GM23338 (cell line): ENCODE measurements at places on chromosomes 2 and 18.

GRCh38 chr18:37846996-37847395 lies 281.4 kb upstream of the CELF4 start:
- H3K27me3 ChIP-seq = no peaks in the 10 kb centered on the region
- H3K36me3 ChIP-seq = 0 out of 2 replicates have a peak, but pooled peaks cover 3% of the 10 kb centered on the region
- DNase-seq = peak; percentile 2
- peaks cover 28% of the 10 kb centered on the region for H3K4me1 ChIP-seq

- H3K4me3 ChIP-seq = no peak overlapping the region
- H3K27ac ChIP-seq = no peak overlapping the region
- no peaks in the 10 kb centered on the region for H3K27me3 ChIP-seq
- no peaks in the 10 kb centered on the region for H3K36me3 ChIP-seq
Measured at GRCh38 chr2:10405448-10405847, 42.7 kb downstream of the ODC1 start.

DNA sequence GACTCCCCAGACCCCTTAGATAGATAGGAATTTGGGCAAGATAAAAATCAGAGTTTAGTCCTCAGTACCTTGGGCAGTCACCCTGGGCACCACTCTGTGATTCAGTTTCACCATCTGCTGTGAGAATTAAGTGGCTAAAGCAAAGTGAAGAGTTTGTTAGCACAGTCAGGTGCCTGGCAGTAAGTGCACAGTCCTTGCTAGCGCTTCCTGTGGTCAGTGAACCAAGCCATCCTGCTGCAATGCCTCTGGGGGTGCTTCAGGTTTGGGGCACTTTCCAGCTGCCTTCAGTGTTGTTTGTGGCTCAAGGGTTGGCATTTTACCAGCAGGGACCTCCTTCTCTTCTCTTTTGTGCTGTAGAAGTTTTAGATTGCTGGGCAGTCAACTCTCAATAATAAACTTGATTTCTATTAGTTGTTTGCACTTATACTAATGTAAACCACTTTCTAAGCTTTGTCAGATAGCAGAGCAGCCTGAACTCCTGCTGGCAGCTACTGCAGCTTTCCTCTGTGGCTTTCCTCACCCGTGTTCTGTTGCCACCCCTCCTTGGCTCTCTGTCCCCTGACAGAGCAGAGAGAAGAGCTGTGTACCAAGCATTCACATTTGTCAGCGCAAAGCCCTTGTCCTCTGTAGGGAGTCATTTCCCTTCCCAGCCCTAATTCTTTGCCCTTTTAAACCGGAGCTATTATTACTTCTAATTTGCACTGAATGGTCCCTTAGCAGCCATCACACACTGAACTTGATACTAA lies 48.4 kb upstream of the RMP24 start:
- no peaks in the 10 kb centered on the region for H3K27me3 ChIP-seq
- no peak for DNase-seq
- H3K36me3 ChIP-seq = no peaks in the 10 kb centered on the region
- no peak overlapping the region for H3K4me3 ChIP-seq

- 0 out of 2 replicates have a peak, but pooled peaks cover 6% of the 10 kb centered on the region for H3K27me3 ChIP-seq
- peak within 1 kb of the TSS; percentile 95 for H3K27ac ChIP-seq
- peak within 1 kb of the TSS; percentile 93 for H3K4me3 ChIP-seq
- peaks cover 34% of the 10 kb centered on the region for H3K4me1 ChIP-seq
- DNase-seq = peak; percentile 90
- no peaks in the 10 kb centered on the region for H3K36me3 ChIP-seq
Measured at GRCh38 chr18:31497836-31498573, at the start of gene DSG2. TSS of gene DSG2 (plus strand) at chr18:31498177. CDS start at chr18:31498252, 75 bp downstream.

GRCh38 chr2:162073888-162074631 lies at the start of gene DPP4:
TSS of gene DPP4 (minus strand) at chr2:162074215. CDS start at chr2:162073981, 234 bp downstream.
- H3K27me3 ChIP-seq = peaks cover 41% of the 10 kb centered on the region
- DNase-seq = peak; percentile 81
- peaks cover 39% of the 10 kb centered on the region for H3K4me1 ChIP-seq

- no peaks in the 10 kb centered on the region for H3K27me3 ChIP-seq
- DNase-seq = no peak
- H3K4me3 ChIP-seq = no peak overlapping the region
- H3K4me1 ChIP-seq = peaks cover 15% of the 10 kb centered on the region
Measured at GRCh38 chr2:128754246-128754724, 435.6 kb upstream of the HS6ST1 start.

- H3K36me3 ChIP-seq = no peaks in the 10 kb centered on the region
- peak overlapping the region; percentile 4; the same call in 1 of the 2 replicates for H3K27ac ChIP-seq
- DNase-seq = peak; percentile 60
- no peak overlapping the region for H3K4me3 ChIP-seq
- no peaks in the 10 kb centered on the region for H3K27me3 ChIP-seq
- H3K4me1 ChIP-seq = peaks cover 20% of the 10 kb centered on the region
Measured at GRCh38 chr2:67476809-67477790, 80.0 kb downstream of the ETAA1 start.

DNA sequence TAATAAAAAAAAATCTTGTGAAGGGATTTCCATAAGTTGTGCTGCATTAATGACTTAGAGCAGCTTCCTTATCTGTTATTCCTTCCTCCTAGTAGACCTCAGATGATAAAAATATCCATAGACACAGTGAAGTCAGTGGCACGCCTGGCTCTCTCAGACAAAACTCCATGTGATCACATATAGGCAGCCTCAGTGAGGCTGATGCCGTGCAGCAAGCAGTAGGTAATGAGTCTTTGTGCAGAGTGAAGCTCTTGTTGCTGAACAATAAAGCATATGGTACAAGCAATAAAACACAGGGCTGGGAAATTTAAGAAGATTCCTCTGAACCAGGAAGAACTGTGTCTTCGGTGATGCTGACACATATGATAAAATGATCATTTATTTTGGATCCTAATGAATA lies 102.7 kb downstream of the CSRNP3 start:
- no peak for DNase-seq
- no peaks in the 10 kb centered on the region for H3K27me3 ChIP-seq
- peaks cover 9% of the 10 kb centered on the region for H3K4me1 ChIP-seq
- H3K27ac ChIP-seq = peak overlapping the region; percentile 24; the same call in 1 of the 2 replicates
- no peak overlapping the region for H3K4me3 ChIP-seq

GRCh38 chr2:43006834-43007543 lies 214.6 kb upstream of the HAAO start:
- no peak overlapping the region for H3K27ac ChIP-seq
- no peaks in the 10 kb centered on the region for H3K4me1 ChIP-seq
- DNase-seq = no peak
- no peak overlapping the region for H3K4me3 ChIP-seq
- no peaks in the 10 kb centered on the region for H3K36me3 ChIP-seq

GRCh38 chr2:74747411-74748080 lies 86.4 kb upstream of the HK2 start:
- no peaks in the 10 kb centered on the region for H3K27me3 ChIP-seq
- no peak overlapping the region for H3K27ac ChIP-seq
- H3K4me1 ChIP-seq = no peaks in the 10 kb centered on the region
- DNase-seq = no peak
- H3K36me3 ChIP-seq = no peaks in the 10 kb centered on the region
